ENCODE measurements at places on chromosomes 5 and 9. TPM values are rescaled to one million over a fixed set of nuclear protein-coding genes. Genes with fewer than 3 reads are reported as not detected.

PCDHB9 gene
- total RNA-seq: 3.5 TPM

IL5 gene
- not detected for total RNA-seq

LCN1 gene
- not detected for total RNA-seq

DNA sequence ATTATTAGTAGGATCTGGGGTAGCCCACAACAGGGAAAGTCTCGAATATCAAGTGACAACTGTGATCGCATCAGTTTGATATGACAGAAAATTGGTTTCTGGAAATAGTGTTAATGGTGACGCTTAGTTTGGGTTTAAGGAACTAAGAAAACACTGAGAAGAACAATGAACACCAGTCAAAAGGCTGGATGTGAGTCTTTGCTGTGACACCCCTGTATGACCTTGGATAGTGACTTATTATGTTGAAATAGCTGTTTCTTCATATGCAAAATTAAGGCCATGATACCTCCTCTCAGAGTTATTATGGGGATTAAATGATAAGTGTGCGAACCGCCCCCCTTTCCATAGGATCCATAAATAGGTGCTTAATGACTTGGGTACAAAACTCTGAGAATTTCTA, 926 bp downstream of the DNAJC25 start:
- peaks cover 20% of the 10 kb centered on the region for H3K36me3 ChIP-seq
- no peaks in the 10 kb centered on the region for H3K27me3 ChIP-seq
- no peak for DNase-seq
- peak overlapping the region; percentile 56 for H3K27ac ChIP-seq
- peak overlapping the region; percentile 97 for H3K4me3 ChIP-seq

DNA sequence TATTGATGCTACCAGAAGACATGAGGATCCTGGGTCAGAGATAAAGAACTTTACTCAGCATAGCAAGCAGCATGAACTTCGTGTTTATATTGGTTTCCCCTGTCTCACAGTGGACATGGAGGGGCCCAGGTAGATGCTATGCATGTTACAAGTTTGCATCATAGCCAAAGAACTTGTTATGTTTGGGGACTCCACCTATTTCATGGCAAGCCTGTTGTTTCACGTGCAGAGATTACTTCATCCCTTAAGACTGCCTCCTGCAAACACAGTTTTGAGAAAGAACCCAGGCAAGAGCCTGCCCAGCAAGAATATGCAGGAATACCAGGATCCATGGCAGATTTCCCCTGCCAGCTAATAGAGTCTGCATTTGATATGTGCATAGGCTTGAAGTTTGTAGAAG, 68.4 kb downstream of the RCL1 start:
- no peaks in the 10 kb centered on the region for H3K36me3 ChIP-seq
- no peaks in the 10 kb centered on the region for H3K27me3 ChIP-seq
- H3K4me3 ChIP-seq: no peak overlapping the region
- DNase-seq: no peak

GRCh38 chr5:42840842-42841567, 29.3 kb upstream of the SELENOP start:
- H3K27me3 ChIP-seq: no peaks in the 10 kb centered on the region
- peaks cover 18% of the 10 kb centered on the region for H3K4me1 ChIP-seq
- H3K4me3 ChIP-seq: no peak overlapping the region

DNA sequence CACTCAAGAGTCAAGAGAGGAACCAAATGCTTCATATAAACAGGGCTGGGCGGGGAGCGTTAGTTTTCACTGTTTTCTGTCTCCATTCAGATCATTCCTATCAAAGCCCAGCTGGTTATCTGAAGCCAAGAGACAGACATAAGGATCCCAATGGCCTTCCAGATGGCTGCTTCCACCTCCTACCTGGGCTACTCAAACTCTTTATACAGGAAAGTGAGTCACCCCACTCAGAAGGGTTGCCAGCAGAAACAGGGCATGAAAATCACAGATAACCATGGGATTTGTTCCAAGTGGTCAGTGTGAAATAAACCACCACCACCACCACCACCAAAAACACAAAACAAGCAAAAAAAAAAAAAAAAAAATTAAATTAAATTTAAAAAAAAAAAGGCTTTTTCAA, 5.5 kb downstream of the PRSS3 start:
- H3K4me3 ChIP-seq: no peak overlapping the region
- DNase-seq: no peak
- H3K4me1 ChIP-seq: peaks cover 2% of the 10 kb centered on the region
- H3K27ac ChIP-seq: no peak overlapping the region

DNA sequence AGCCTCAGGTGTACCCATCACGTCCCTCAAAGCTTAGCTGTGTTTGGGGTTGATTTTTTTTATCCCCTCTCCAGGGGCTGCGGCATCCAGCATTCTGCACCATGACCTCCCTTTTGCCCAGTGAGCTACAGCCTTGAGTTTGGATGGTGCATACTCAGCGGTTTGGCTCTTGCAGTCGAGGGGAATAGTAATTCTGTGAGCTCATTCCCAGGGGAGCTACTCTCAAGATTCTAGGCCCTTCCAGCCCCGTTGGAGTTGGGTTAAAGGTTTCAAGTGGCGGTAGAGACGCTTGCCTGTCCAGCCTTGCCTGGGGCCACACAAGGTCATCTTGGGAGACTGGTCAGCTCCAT, 102.2 kb upstream of the SPRY4 start:
- no peak overlapping the region for H3K27ac ChIP-seq
- H3K4me3 ChIP-seq: no peak overlapping the region
- no peaks in the 10 kb centered on the region for H3K27me3 ChIP-seq
- no peak for DNase-seq
